ENCODE measurements at places on chromosomes 11 and 22.

GRCh38 chr22:50316114-50317065 is 8.9 kb upstream of the PLXNB2 start:
- DNase-seq: no peak

DNA sequence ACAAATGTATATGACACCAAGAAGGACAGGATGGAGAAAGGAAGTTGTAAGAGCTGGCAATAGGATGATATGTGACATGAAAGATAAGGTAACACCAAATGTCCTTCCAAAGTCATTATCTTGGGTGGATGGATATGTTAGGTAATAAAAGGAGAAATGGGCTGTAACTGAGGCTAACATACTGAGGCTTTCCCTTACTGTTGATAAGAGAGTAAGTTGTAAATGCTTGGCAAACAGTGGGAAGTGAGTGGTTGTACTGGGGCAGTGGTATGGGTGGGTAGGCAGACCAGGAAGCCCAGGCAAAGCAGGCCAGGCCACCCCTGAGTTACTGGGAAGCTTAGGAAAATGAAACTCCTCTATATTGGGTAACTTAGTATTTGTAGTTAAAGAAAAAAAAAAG is 73.7 kb downstream of the ARHGAP42 start:
- no peak for DNase-seq

- no peak for DNase-seq
Observed at GRCh38 chr22:22208652-22209051, 35.9 kb upstream of the VPREB1 start.

- no peak for DNase-seq
Observed at GRCh38 chr11:17004486-17005148, 9.6 kb downstream of the PLEKHA7 start.

DNA sequence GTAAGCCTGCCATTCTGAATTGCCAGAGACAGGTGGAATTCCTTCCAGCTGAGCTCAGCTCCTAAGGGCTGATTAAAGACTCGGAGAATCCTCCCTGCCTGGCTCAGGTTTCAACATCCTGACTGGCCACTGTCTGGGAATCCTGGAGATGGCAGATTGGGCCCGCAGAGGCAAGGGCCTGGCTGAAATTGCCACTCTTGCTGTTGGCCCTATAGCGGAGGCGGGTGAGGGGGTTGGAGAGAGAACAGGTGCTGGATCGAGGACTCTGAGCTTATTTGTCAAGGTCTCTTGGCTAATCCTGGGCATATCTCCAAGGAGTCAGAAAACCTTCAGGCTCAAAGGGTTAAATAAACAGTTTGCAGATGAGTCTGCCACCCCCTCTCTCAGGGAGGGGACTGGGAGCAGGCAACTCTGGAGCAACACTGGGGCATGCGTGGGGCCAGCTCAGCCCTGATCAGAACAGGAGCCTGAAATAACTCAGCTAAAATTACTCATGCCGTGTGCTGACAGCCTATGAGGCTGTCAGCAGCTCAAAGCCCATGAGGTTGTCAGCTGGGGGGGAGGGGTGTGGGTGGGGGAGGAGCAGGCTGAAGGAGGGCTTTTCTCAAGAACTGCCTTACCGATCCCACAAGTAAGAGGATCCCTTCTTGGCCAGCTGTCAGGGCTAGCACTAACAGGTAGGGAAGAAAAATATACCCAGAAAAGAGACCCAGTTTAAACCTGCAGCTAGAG is 14.7 kb upstream of the MFRP start:
- no peak for DNase-seq

DNA sequence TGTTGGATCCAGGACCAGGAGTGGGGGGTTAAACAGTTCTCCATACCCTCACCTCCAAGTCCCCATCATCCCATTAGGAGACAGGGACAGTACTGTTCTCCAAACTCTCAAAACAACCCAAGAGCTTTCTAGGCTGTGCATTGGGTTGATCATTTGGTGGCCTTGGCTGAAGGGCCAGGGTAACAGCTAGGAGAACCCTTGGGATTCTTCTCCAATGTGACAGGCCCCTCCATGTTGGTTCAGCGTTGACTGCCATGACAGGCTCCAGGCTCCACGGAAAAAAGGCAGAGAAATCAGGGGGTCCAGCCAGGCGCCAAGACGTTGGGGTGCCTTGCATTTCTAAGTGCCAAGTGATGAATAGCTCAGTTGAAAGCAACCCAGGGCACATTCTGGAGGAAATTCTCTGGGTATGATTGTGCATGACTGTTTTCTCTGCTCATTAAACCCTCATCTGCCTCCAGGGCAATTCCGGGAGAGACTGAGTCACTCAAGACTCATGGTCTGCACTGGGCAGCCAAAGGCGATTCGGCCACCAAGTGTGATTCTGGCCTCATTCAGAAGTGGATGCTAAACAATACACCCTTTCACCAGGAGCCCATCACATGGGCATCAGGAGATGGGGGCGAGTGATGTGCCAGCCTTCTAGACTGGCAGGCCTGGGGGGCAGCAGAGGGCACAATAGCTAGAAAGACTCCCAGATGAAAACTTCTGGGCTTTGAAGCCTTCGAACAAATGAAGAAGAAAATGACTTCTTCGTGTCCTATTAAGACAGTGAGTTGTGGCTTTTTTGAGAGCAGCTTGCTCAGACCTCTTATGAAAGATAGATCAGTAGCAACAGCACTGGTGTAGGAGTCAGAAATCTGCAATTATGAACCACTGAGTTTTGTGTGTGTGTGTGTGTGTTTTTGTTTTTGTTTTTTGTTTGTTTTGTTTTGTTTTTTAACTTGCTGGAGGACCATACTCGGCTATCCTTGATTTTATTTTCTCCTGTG is 27.7 kb downstream of the CD44 start:
- DNase-seq: no peak

- no peak for DNase-seq
Observed at GRCh38 chr11:130562549-130562948, 114.1 kb downstream of the ADAMTS15 start.

DNA sequence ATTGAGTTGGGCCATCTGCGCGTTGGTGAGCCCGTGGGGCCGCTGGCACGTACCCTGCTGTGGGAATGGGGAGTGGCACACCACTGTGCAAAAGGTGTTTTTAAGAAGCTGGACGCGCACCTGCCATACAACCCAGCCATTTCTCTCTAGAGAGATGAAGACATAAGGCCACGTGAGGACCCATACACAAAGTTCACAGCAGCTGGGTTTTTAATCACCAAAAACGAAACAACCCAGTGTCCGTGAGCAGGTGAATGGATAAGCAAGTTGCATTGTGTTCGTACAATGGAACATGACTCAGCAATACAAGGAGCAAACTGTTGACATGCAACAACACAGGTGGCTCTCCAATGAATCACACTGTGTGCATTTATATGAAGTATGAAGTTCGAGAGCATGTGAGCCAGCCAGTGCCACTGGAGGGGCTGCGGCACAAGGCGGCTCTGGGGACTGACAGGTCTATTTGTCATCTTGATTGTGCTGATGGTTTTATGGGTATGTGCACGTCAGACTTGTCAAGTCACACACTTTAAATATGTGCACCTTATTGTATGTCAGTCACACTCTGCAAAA is 30.6 kb upstream of the PANX2 start:
- DNase-seq: no peak

GRCh38 chr11:126384449-126385070 is 29.1 kb downstream of the ST3GAL4 start:
- DNase-seq: no peak

DNA sequence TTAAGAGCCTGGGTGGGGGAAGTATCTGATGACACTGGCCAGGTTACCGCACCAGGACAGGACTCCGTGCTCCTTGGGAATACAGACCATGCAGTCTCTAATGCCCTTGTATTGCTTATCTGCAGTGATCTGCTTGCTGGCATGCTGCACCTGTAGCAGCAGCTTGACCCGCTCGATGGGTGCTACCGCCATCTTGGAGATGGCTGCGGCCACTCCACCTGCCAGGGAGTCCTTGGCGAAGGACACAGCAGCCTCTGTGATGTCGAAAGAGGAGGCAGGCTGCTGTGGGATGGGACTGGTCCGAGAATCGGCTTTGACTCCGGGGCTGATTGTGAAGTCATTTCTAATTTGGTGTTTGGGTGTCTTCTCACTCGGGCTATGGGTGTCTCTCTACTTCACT is 3.1 kb downstream of the WBP2NL start:
- no peak for DNase-seq

- DNase-seq: no peak
Observed at GRCh38 chr11:8683115-8683807, 669 bp downstream of the RPL27A start.

- no peak for DNase-seq
Observed at GRCh38 chr11:65311170-65311678, 3.4 kb upstream of the CDC42EP2 start.

- no peak for DNase-seq
Observed at GRCh38 chr11:748007-748359, 719 bp downstream of the TALDO1 start.

- DNase-seq: no peak
Observed at GRCh38 chr11:9575260-9576240, 2.1 kb downstream of the WEE1 start.

DNA sequence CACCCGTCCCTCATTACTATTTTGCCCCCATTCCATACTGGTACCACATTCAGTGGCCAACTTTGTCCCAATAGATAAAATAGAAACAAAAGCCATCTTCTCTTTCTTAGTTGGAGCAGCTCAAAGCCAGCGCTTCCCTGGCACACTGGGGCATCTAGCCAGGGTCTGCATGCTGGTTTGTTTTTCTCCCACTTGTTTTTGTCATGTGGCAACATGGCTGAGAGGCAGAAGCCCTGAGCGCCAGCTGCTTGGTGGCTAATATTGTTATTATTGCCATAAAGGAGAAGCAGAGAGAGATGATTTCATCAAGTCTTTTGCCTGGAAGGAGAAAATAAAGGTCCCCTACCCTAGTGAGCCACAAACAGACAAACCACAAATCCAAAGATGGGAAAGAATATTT is 48.4 kb upstream of the CRTAM start:
- no peak for DNase-seq

DNA sequence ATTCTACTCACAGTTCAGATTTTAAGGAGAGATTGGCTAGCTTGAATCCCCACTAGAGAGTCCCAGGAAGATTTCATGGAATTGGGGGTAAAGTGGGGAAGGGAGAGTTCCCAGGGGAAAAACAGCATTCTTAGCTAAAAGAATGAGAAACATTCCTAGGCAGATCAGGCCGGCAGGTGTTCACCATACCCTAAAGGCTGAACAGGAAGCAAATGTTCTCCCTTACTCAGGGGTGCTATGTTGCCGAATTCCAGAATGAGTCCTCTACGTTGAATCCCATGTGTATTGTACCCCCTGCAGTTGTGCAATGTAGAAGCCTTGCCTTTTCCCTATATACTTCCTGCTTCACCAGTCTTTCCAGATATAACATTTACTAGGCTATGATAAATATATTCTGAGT is 135.2 kb upstream of the NCAM1 start:
- no peak for DNase-seq

DNA sequence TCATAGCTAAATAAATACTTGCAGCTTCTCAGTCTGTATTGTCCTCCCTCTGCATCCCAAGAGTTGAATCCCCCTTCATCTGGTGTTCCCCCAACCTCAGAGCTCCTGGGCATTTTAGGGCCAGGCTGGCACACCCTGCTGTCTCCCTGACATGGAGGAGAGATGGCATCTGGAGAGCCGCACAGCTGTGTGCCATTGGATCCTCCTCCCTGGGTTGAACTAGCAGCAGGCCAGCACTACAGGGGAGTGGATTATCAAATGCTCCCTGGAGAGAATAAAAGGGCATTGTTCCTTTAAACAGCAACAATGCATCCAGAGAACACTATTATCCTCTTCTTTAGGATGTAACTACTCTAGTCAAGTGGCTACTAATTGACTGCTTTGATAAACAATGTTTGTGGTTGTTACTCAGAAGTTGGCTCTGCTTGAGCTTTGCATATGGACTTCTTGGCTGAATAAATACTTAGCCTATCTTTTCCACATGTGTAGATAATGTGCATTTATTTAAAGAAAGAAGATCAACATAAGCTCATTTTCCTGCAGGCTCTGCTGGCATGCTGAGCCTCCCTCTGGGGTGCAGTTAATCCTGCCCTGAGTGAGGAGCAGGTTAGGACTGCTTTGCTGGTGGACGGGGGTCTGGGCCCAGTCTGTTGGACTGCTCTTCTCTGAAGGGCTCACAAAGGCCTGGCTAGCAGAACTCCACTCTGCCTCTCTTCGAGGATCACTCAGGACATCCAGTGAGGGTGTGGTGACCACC is 897.2 kb downstream of the TBC1D22A start:
- no peak for DNase-seq

GRCh38 chr22:42976217-42976933 is 38.6 kb downstream of the PACSIN2 start:
- DNase-seq: no peak
